Right atrium auricular region (tissue), 2 donors: ENCODE measurements at places on chromosomes 13 and 19. TPM values are rescaled to one million over a fixed set of nuclear protein-coding genes. Genes with fewer than 3 reads are reported as not detected.

DNA sequence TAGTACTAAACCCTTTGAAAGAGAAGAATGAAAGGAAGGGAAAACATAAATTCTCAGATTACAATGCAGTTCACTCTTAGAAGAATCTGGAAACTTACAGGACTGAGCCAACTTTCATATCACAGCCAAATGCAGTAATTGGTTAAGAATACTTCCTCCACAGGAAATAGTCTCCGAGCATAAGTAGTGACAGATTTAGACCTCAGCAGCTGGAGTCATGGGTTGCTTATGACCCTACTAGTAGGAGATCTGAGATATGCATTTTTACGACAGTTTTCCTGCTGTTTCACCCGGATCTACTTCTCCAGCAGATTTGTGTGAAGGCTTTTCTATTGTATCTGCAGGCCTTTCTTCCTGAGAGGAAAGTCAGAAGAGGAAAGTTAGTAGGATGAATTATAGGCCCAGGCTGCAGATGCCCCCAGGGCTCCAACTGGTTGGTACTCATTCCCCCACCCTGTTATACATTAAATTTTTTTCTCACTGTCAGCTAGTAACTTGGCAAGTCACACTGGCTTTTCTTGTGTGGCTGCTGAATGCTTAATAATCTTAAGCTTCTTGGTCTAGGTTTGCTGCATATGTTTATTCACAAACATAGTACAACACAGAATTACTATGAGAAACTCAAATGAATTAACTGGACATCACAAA lies 1241.5 kb upstream of the MIR17HG start:
- DNase-seq: no peak

DNA sequence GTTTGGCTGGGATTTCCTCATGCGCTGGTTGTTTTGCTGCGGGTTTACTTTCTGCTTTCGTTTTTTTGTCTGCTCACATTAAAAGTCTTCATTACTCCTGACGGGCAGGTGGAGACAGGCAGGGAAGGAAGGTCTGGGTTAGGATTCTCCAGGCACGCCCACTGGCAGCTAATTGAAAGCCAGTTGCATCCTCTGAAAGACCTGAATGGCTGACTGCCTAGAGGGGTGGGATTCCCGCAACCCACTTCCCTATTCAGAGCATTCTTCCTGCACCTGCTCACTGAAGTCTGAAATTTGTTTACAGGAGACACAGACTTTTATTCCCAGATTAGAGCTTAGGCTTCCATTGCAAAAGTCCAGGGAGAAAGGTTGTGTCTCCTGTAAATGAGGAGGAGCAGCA lies 172.0 kb downstream of the UQCRFS1 start:
- DNase-seq: no peak

DNA sequence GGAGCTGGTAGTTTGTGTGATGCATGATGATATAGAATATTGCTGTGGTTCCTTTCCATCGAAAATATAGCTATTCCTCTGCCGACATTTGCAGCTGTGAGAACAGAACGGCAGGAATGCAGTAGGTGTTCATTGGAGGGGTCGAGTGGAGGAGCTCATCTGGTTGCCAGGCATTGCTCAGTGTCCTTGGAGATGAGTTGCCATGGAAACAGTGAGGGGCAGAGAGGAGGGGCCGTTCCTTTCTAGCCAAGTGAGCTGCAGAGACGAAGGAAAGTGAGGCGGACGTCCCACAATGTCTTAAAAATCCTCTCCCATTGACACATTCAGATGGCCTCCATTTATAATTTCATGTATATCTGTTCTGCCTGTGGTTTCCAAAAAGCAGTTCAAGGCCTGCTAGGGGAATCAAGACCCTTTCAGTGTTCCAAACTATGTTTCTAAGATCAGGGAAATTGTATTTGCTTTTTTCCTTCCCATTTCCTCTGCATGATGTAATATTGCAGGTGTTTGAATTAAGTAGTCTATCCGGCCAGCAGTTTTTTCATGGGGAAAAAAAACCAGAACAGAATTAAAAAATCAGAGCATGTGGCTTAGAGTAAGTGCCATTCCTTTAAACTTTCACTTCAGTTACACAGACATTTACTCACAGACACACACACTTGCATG lies 41.2 kb upstream of the ZNF835 start:
- no peak for DNase-seq

DNA sequence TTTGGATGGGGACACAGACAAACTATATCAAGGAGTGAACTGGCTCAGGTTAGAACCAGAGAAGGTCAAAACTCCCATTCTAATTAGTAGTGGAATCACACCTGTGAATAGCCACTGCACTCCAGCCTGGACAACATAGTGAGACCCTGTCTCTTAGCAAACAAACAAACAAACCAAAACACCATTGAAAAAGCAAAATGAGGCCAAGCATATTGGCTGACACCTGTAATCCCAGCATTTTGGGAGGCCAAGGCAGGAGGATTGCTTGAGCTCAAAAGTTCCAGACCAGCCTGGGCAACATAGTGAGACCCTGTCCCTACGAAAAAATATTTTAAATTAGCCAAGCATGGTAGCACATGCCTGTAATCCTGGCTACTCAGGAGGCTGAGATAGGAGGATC lies 39.1 kb upstream of the UBAC2 start:
- DNase-seq: no peak

- DNase-seq: no peak
These were observed 282.1 kb downstream of the TDRD3 start for GRCh38 chr13:60679131-60679530.

DNA sequence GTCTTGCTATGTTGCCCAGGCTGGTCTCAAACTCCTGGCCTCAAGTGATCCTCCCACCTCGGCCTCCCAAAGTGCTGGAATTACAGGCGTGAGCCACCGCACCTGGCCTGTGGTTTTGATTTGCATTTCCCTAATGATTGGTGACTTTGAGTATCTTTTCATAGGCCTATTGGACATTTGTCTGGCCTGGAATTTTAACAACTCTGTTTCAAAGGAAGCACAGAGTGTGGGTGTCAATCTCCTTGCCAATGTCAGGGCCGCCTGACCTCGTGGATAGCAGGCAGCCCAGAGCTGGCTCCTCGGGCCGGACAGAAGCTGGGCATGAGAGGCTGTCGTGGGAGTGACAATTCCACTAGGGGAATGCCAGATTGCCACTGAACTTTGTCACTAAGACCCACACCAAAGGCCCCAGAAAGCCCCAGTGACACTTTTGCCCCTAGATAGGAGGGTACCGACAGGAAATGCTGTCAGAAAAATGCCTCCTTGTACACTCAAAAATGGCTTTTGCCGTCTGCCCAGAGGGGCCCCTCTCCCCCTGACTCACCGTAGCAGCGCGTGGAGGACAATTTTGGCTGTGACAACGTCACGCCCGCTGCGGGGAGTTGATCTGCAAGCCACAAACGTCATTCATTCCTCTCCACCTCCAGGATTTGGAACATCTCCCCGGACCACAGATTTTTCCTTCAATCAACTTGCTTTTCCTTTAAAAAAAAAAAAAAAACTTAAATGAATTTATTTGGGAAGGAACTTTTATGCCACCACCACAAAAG lies 11.7 kb upstream of the ADGRE5 start:
- DNase-seq: peak; percentile 77

- peak; percentile 30 for DNase-seq
These were observed 8.8 kb downstream of the IGFL4 start for GRCh38 chr19:46031781-46032596.

DNA sequence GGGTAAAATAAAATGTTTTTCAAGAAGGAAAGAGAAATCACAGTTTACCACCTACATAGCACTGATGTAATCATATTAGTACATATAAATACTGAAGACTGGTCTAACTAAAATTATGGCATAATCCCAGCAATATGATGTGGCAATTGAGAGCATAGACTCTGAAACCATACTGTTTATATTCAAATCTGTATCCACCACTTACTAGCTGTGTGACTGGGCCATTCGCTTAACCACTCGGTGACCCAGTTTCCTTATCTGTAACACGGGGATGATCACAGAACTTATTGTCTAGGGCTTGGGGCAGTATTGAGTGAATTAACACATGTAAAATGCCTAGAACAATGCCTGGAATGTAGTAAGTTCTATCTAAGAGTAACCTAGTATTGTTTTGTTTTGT lies 13.1 kb upstream of the GTF3A start:
- DNase-seq: no peak

DNA sequence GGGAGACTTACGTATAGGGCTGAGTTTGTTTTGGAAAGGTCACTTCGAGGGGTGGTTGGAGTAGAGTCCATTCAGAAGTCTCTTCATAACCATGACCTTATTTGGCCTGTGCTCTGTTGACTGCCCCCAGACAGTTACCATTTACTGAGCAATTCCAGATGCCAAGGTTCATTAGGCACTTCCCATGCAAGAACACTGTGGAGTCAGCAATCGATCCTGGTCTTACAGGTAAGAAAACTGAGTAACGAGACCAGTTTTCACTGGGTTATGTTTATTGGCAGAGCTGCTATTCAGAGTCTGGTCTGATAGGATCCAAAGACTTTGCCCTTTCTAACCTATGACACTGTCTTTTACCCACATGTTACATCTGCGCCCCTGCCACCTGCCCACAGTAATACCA lies 134.7 kb downstream of the MTUS2 start:
- no peak for DNase-seq

DNA sequence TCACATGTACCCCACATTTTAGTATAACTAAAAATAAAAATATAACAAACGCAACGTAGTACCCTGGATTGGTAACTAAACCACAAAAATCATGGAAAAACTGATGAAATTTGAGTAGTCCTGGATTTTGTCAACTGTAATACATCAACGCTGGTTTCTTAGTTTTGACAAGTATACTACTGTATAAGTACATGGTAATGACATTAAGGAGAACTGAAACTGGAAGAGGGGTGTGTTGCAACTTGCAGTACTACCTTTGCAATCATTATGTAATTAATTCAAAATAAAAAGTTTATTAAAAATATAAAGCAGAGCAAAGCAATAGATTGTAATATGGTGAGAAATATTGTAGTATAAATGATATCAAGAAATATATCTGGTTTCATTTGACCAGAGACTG lies 1158.0 kb upstream of the SPRY2 start:
- no peak for DNase-seq

- no peak for DNase-seq
These were observed 231.8 kb downstream of the SHISA2 start for GRCh38 chr13:25819856-25820530.

GRCh38 chr13:48236528-48237353 lies 3.7 kb downstream of the ITM2B start:
- DNase-seq: no peak

DNA sequence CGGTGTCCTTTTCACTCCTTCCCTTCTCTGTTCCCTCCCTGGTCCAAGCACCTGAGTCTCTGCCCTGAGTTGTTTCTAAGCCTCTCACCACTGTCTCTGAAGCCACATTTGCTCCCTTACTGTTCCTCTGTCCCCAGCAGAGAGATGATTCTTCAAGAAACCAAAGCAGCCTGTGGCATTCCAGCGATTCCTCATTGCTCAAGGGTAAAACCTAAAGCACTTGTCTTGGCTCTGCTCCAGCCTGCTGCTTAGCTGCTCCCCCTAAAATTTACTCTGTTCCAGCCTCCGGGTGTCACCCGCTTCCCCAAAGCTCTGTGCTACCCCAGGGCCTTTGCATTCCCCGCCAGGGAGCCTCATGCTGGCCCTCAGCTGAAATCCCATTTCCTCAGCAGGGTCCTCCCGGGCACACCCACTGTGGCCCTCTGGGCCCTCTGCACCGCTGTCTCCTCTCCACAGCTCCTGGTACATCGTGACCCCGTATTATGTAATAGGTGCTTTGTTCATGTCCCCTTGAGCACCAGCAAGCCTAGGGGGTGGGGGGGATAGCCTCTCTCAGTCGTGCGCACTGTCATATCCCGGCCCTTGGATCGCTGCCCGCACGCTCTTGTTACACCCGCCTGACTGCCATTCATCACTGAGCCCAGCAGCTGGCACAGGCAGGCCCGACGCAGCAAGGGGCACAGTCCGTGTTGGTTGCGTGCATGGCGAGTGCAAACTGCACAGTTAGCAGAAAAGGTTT lies 15.8 kb downstream of the TECR start:
- DNase-seq: no peak

- no peak for DNase-seq
These were observed 307 bp downstream of the JOSD2 start for GRCh38 chr19:50510700-50511068.

DNA sequence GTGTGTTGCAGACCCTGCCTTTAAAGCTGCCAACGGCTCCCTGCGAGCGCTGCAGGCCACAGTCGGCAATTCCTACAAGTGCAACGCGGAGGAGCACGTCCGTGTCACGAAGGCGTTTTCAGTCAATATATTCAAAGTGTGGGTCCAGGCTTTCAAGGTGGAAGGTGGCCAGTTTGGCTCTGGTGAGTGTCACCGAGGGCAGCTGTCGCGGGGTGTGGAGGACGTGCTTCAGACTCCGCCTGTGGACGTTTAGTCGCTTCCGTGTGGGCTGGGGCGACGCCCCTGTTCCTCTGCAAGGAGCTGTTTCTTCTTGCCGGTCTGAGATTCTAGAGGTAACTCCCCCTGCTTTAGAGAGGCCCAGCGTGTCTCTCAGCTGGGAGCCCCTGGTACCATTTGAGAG lies 24.5 kb downstream of the LAMP1 start:
- no peak for DNase-seq

DNA sequence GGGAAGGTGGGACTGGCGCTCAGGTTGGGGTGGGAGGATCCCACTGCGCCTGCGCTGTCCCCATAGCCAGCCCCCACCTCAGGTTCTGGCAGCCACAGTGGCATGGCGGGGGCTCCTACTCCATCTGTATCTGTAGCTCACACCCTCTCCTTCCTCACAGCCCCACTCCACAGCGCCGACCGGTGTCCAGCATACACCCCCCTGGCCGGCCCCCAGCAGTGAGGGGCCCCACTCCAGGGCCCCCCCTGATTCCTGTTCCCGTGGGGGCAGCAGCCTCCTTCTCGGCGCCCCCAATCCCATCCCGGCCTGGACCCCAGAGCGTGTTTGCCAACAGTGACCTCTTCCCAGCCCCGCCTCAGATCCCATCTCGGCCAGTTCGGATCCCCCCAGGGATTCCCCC lies 6.0 kb downstream of the TMED1 start:
- DNase-seq: no peak

DNA sequence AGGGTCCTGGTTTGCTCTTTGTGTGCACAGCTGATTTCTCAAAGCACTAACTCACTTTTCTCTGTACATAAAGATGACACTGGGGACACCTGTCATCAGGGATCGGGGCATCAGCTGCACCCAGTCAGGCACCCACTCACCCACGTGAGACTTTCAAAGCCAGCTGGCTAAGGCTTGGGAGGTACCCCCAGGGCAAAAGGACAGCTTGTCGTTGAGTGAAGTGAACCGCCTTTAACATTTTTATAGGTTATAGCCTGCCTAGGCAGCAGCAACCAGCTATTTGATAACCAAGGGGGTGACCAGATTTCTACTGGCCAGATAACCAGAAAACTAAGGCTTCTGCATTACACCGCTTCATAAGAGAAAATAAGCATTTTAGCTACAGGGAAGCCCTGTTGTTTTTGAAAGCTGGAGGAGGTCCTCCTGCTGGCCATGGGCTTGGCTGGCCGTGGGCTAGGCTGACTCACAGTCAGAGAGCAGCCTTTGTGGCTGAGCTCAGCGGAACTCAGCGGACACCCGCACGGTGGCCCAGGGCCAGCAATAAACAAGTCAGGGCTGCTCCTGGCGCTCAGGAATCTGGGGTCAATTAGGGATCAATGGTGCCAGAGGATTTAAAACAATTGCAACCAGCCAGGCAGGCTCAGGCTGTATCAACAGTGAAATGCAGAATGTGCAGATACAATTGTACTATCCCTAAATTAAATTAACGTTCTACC lies 57.1 kb downstream of the ALOX5AP start:
- DNase-seq: peak; percentile 80

SPIB gene
- not detected for total RNA-seq

PNMA8B gene
- total RNA-seq: 1.7 TPM

MCF2L gene
- total RNA-seq: 21.6 TPM

ZNF471 gene
- total RNA-seq: 2.1 TPM

AMER2 gene
- not detected for total RNA-seq

C19orf67 gene
- total RNA-seq: not detected

SULT2B1 gene
- not detected for total RNA-seq
